ENCODE measurements at places on chromosomes 7 and 10. TPM values are rescaled to one million over a fixed set of nuclear protein-coding genes. Genes with fewer than 3 reads are reported as not detected.

UNCX gene
- total RNA-seq, result not detected

PAPOLB gene
- total RNA-seq, result 0.12 TPM

KBTBD2 gene
- total RNA-seq, result 45.6 TPM

GHRHR gene
- total RNA-seq, result not detected

TRDMT1 gene
- 6.0 TPM for total RNA-seq

PTPRZ1 gene
- 10.2 TPM for total RNA-seq

SPACDR gene
- total RNA-seq, result 0.84 TPM

MYOF gene
- total RNA-seq, result 113 TPM

ZNF365 gene
- total RNA-seq, result 0.19 TPM

ASAH2B gene
- 1.1 TPM for total RNA-seq

CPN1 gene
- total RNA-seq, result not detected

DNA sequence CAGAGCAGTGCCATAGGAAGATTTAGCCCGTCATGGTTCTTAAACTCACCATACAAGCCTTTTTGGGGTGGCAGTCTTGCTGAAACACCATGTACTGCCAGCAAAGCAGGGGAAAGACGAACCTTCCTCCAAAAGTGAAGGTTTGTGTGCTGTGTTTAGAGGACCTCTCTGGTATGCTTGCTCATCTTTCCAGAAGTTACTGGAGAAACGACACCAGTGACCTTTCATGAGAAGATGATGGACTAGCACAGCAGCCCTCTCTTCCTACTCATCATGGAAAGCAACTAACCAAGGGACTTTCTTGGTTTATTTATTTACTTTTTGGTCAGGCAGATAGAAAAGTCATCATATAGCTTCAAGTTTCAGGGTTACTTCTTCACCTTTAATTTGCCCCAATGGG is 247.4 kb downstream of the PTEN start:
- no peak for DNase-seq

- DNase-seq, result no peak
Observed at GRCh38 chr7:135792866-135793265, 44.3 kb upstream of the FAM180A start.

DNA sequence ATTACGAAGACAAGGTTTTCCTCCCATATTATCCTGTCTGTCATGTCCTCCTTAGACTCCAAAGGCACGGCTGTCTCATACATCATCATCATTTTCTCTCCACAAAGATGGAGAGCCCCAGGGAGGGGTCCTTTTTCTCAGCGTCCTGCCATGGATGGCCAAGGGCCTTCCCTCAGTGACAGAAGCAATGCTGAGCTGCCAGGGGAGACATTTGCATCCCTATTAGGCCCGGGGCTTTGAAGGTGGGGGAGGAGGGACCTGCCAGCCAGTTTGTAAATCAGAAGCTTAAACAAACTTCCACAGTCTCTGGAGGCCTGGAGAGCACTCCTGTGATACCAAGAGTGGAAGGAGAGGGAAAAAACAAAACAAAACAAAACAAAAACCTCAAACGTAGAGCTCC is 112.4 kb upstream of the ADO start:
- DNase-seq, result no peak

GRCh38 chr7:108418946-108419345 is 37.3 kb downstream of the NRCAM start:
- DNase-seq, result no peak

GRCh38 chr7:23532490-23533237 is 883 bp upstream of the TRA2A start:
- no peak for DNase-seq

DNA sequence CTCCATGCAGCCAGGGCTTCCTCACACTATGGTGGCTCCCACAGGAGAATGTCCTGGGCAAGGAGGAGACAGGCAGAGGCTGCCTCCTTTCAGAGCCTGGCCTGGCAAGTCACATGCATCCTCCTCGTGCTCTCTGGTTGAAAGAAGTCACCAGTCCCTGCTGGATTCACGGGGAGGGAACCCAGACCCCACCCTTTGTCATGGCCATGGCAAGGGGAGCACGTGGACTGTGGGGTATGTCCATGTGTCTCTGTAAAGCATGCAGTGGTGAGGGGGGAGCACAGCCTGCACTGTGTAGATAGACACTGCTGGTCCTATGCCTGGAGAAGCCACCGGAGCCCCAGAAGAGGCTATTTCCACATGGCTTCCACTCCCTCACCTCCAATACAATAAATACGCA is 225.0 kb downstream of the TCERG1L start:
- DNase-seq, result no peak

- DNase-seq, result no peak
Observed at GRCh38 chr7:3771906-3772305, 470.9 kb downstream of the SDK1 start.

GRCh38 chr7:107694386-107694785 is 33.8 kb downstream of the SLC26A4 start:
- no peak for DNase-seq

DNA sequence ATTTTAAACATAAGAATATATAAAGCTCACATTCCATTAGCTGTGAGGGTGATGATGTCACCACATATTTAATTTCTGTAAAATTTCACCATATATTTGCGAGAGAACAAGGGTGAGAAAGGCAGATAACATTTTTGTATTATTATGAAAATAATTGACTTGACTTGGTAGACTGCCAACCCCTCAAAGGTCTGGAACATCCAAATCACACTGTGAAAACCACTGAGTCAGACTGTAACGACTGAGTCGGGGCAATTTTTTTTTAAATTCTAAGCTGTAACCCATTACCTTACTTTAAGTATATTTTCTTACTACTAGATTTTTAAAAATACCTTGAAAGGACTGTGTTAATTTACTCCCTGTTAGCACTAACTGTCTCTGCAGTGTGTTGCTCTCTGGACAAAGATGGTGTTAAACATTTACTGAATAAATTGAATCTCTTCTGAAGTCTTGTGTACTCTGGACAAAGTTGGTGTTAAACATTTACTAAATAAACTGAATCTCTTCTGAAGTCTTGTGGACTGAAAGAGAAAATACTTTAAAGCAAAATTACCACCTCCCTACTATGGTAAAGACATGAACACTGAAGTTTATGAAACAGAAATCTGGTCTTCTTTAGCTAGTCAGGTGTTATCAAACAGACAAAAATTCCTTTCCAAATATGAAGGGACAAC is 14.1 kb downstream of the PDZD8 start:
- DNase-seq, result no peak

- no peak for DNase-seq
Observed at GRCh38 chr7:17152721-17153120, 145.7 kb upstream of the AHR start.

DNA sequence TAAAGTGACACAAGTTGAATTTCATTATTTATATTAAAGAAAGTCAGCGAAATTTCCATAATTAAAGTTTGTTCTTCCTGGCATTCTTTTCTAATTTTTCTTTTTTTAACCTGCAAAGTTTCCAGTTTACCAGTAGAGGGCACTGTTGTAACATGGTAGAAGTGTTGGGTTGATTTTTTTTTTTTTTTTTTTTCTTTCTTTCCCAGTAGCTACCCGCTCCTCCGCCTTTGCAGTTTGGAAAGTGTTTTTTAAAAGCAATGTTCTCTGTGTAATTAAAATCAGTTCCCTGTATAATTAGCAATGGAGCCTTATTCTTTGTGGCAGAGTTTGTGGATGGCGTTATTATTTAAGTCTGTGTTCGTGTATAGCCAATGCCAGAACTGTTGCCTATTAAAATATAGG is 53.7 kb downstream of the TAF3 start:
- no peak for DNase-seq

DNA sequence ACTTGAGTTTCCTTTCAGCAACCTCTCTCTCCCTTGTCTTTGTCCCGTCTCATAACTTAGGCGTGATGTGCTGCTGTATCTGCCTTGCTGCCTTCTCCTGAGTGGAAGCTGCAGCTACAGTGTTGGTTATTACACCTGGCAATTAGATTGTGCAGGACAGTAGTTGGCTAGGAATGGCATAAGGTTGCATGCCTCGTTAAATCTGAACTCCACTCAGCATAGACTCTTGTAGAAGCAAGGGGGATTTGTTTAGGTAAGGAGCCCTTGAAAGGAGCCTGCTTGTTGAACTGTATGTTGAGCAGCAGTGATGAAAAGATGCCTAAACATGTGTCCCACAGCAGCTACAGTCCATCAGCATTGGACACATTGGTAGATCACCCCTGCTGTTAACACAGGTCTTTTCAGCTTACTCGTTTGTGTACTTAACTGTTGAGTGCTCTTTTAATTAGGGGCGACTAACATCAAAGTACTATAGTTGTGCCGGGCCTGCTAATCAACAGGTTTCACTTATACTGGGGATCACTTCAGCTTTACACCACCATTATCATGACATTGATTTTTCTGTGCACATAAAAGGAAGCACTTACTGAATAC is 225.0 kb downstream of the AUTS2 start:
- DNase-seq, result no peak

- no peak for DNase-seq
Observed at GRCh38 chr10:119319161-119319919, 112.0 kb downstream of the GRK5 start.

GRCh38 chr7:129386506-129386905 is 47.7 kb upstream of the STRIP2 start:
- no peak for DNase-seq

DNA sequence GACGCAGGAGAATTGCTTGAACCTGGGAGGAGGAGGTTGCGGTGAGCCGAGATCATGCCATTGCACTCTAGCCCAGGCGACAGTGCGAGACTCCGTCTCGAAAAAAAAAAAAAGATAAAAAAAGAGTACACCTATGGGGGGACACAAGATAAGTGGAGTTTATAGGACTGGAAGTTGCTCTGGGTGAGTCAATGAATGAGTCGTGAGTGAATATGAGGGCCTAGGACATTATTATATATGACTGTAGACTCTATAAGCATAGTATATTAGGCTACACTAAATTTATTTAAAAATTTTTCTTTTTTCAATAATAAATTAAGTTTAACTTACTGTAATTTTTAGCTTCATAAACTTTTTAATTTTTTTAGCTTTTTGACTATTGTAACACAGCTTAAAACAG is 19.4 kb upstream of the SGCE start:
- DNase-seq, result no peak

DNA sequence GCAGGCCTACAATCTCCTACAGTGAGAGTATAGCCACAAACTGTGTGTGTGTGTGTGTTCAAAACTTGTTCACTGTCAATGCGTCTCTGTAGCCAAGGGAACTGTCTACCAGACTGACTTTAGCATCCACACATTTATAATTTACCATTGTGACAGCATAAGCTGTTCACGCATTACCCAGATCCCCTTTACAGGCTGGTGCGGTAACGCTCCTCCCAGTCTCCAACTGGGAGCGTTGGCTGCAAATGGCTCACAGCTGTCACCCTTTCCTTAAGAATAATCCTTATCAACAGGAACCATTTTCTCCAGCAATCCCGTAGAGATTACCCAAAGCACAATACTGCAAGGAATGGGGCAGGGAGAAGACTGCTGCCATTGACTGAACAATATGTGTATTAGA is 199.5 kb downstream of the GPAM start:
- no peak for DNase-seq

DNA sequence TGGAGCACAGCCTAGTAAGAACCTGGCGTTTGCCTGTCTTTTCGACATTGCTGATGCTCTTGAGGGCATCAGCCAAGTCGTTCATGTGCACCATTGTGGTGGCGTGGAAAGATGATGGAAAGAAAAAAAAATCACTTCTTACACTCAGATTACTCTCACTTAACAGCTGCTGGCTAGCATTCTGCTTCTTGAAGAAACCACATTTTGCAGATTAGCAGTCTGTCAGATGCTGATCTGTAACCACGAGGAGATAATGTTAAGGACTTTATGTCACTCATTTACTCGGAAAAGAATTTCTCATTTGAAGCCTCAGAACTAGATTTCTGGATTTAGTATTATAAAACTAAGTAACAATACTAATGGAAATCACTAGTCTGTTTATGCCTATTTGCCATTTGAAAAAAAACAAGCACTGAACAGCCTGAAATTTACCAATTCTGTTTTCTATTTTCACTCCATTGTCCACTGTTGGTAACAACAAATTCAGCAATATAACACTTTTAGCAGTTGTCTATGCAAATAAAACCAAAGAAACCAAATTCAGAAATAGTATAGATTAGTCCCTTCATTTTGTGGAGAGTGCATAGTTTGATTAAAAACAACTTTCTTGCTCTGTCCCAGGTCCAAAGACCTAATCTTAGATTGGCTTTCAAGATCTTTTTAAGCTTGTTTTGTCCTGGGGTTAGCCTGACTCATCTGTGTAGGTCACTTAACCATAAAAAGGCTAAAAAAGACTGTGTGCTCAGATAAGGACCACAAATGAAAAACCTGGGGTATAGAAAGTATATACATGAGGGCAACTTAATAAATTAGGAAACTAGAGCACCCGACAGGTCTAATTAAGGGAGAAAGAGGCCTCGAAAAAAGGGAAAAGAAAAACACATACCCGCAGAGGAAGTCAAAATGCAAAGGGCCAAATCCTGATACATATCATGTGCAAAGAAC is 67.5 kb downstream of the NT5C2 start:
- no peak for DNase-seq

DNA sequence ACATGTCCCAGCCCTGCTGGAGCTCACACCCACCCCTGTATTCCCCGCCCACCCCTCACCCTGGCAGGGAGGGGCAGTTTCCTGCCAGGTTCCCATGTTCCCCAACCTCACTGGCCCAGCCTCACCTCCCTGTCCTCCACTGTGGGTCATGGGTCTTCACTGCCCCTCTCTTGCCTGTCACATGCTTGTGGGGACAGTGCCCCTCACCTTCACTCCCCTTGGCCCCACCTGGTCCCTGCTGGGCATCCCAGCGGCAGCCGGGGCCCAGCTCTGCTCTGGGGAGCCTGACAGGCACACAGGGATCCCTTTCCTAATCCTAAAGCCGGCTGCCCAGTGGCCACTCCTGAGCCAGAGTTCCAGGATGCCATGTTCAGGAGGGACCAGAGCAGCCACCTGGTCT is 21.4 kb upstream of the ZNF862 start:
- DNase-seq, result no peak

DNA sequence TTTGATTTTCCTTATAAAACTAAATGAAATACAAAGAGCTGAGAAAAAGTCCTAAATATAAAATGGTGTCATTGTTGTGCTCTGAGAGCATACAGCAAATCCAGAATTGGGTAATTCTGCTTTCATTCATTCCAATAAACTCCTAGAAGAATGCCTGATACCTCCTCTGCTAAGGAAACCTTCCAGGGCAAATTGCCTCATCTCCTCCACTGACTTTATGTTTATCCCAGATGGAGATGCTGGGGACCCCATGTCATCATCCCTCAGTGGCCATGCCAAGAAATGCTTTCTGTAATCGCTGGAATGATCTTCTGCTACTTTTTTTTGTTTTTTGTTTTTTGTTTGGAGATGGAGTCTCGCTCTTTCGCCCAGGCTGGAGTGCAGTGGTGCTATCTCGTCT is 119.3 kb upstream of the PRKCQ start:
- no peak for DNase-seq

DNA sequence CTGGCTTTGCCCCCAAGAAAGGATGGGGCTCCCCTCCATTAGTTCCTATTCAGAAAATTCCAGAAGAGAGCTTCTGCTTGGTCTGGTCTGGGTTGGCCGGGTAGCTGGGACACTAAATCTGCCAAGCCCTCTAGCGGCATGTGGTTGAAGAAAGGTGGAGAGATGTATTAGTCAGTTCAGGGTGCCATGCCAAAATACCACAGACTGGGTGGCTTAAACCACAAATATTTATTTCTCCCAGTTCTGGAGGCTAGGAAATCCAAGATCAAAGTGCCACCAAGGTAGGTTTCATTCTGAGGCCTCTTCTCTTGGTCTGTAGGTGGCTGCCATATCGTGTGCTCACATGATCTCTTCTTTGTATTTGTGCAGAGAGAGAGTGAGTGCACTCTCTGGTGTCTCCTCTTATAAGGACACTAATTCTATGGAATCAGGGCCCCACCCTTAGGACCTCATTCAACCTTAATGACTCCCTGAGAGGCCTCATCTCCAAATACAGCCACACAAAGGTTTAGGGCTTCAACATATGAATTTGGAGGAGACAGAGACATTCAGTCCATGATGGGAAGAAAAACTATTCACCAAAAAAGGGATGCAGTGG is 38.7 kb upstream of the MTPAP start:
- DNase-seq, result no peak

Data from omental fat pad (tissue), 4 donors.